ENCODE measurements at places on chromosomes 1 and 21. TPM values are rescaled to one million over a fixed set of nuclear protein-coding genes. Genes with fewer than 3 reads are reported as not detected.

The FRRS1 gene
- total RNA-seq = 9.5 TPM

DNA sequence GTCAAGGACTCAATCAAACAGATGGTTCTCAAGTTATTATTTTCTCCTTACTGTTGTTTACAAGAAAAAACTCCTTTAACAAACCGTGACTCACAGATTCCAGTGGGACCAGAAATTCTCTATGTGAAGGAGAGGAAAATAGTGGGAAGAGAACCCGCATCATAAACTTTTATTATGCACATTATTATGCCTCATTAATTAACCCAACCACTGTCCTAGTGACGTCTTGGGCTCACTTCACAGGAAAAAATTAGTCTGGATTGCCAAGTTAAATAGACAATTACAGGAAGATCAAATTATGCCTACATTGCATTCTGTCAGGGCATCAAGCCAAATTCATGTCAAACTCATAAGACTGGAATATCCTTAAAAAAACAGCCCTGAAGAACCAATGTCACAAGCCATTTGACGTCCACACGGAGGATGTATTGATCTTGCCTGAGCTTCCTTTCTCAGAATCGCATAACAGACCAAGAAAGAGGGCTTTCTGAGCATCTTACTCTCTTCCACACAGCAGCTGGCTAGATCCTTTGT lies 347.8 kb downstream of the DUSP10 start:
- H3K4me3 ChIP-seq = no peak overlapping the region
- DNase-seq = no peak
- H3K27ac ChIP-seq = no peak overlapping the region
- no peaks in the 10 kb centered on the region for H3K36me3 ChIP-seq
- no peaks in the 10 kb centered on the region for H3K4me1 ChIP-seq

DNA sequence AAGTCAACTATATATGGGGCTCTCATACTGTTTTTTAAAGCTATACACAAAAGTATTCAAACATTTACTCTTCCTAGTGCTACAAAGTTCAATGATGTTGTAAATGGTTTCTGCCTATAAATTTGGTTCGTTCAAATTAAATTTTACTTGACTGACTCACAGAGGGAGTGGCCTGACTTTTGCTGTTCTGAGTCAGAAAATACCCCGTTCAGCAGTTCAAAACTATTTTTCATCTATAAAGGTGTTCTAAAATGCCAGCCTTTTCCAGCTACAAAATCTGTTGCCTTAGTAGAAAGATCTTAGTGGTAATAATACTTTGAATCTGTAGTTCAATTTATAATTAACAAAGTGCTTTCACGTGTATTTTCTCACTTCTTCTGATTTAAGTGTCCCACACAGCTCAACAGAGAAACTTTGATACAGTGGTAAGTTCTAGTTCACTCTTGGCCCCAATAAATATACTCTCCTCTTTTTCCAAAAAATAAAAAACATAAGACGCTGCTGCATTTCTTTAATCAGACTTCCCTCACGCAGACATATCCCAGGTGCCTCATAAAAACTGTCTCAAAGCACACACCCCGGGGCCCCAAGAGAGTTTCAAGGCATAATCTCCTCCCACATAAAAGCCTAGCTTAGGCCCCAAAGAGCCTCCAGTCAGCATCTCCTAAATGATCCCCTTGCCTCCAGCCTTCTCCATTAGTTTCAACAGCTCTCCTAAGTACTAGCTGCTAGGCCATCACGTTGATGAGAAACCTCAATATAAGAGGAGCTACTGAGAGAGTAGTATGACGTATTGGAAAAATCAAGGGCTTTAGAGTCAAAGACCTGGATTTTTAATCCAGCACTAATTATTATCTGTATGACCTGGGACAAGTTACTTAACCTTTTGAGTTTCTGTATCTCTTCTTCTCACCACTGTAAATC lies 3.2 kb downstream of the PTP4A2 start:
- no peaks in the 10 kb centered on the region for H3K36me3 ChIP-seq

The C1orf50 gene
- total RNA-seq = 3.3 TPM

GRCh38 chr1:67005068-67005467 lies 48.9 kb downstream of the SLC35D1 start:
- no peak overlapping the region for H3K27ac ChIP-seq
- H3K27me3 ChIP-seq = no peaks in the 10 kb centered on the region
- no peaks in the 10 kb centered on the region for H3K36me3 ChIP-seq
- no peak overlapping the region for H3K4me3 ChIP-seq
- DNase-seq = no peak

DNA sequence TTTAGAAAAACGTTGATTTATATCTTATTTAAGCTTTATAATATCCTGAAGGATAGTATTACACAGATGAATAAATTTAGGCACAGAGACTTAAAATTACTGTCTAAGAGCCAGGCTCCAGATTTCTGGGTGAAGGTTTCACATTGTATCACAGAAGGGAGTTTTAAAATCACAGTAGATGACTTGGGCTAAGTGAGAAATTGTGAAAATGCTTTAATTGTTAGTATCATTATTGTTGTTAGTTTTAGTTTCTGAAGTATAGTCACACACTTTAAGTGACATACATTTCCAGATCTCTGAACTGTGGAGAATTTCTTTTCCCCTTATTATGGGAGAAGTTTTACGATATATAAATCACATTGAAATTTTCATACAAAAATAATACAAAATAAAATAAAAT lies 83.5 kb downstream of the NDUFS5 start:
- H3K27ac ChIP-seq = no peak overlapping the region
- H3K4me1 ChIP-seq = peaks cover 21% of the 10 kb centered on the region
- H3K27me3 ChIP-seq = no peaks in the 10 kb centered on the region
- no peaks in the 10 kb centered on the region for H3K36me3 ChIP-seq
- no peak for DNase-seq

DNA sequence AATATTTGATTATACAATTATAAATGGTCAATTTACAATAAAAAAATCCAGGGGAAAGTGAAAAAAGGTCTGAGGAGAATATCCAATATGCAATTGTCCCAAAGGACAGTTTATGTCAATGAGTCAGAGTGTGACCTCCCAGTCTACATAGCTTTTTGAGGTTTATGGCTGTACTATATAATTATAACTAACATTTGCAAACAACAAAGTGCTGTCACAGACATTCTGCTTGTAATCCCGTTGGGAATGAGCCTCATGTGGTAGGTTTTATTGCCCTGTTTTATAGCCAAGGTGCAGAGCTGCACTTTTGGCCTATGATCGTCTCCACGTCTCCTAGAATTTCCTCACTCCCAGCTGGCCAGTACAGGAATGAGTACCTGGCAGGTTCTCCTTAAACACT lies 103.8 kb downstream of the ADSS2 start:
- no peaks in the 10 kb centered on the region for H3K4me1 ChIP-seq
- H3K36me3 ChIP-seq = no peaks in the 10 kb centered on the region
- peak; percentile 47 for DNase-seq
- no peak overlapping the region for H3K4me3 ChIP-seq
- peak overlapping the region; percentile 18 for H3K27ac ChIP-seq

- no peak overlapping the region for H3K4me3 ChIP-seq
- no peaks in the 10 kb centered on the region for H3K36me3 ChIP-seq
- no peaks in the 10 kb centered on the region for H3K27me3 ChIP-seq
- H3K27ac ChIP-seq = peak overlapping the region; percentile 87
Observed at GRCh38 chr1:9233241-9233941, 1.2 kb upstream of the H6PD start.

The S100B gene
- total RNA-seq = 0.91 TPM

The KRTAP21-3 gene
- total RNA-seq = not detected

GRCh38 chr1:210366767-210367166 lies 38.1 kb downstream of the HHAT start:
- no peaks in the 10 kb centered on the region for H3K4me1 ChIP-seq
- H3K27ac ChIP-seq = no peak overlapping the region
- DNase-seq = peak; percentile 28
- H3K4me3 ChIP-seq = no peak overlapping the region

- H3K27me3 ChIP-seq = no peaks in the 10 kb centered on the region
- no peak overlapping the region for H3K27ac ChIP-seq
- H3K4me3 ChIP-seq = no peak overlapping the region
- DNase-seq = no peak
- no peaks in the 10 kb centered on the region for H3K4me1 ChIP-seq
Observed at GRCh38 chr1:64010316-64010715, 193.1 kb upstream of the UBE2U start.

The ATP5PO gene
- total RNA-seq = 143 TPM

DNA sequence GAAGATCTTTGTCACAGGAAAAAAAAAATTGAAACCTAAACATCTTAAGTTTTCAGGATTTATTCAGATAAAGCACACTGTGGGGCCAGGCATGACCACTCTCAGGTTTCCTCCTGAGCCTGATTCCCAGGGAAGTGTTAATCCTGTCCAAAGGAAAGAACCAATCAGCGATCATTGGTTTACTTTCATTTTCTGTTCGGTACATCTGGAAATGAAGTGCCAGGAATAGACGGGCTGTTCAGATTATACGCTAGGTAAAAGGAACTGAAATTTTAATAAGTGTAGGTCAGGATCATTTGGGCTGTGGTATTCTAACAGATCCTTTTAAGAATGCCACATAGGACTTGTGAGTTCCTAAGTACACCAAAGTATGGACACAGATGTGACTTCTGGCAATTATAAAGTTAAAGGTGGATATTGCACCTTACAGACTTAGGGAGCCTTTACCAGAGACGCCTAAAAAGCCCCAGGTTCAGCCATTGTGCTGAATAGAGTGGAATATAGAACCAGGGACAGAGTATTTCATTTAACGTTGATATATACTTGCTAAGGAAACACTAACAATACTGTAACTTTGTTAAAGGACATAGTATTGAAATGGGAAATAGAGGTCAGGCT lies 9.3 kb upstream of the CACYBP start:
- DNase-seq = peak; percentile 32
- no peaks in the 10 kb centered on the region for H3K36me3 ChIP-seq
- peak overlapping the region; percentile 86 for H3K27ac ChIP-seq
- no peaks in the 10 kb centered on the region for H3K4me1 ChIP-seq
- peak overlapping the region; percentile 38 for H3K4me3 ChIP-seq

The KANK4 gene
- 6.8 TPM for total RNA-seq

- no peaks in the 10 kb centered on the region for H3K36me3 ChIP-seq
- no peak for DNase-seq
- H3K27ac ChIP-seq = peak overlapping the region; percentile 38
- H3K27me3 ChIP-seq = peaks cover 16% of the 10 kb centered on the region
- H3K4me1 ChIP-seq = peaks cover 9% of the 10 kb centered on the region
Observed at GRCh38 chr1:47709872-47710231, 272.0 kb downstream of the FOXD2 start.

The ICOSLG gene
- 3.4 TPM for total RNA-seq

DNA sequence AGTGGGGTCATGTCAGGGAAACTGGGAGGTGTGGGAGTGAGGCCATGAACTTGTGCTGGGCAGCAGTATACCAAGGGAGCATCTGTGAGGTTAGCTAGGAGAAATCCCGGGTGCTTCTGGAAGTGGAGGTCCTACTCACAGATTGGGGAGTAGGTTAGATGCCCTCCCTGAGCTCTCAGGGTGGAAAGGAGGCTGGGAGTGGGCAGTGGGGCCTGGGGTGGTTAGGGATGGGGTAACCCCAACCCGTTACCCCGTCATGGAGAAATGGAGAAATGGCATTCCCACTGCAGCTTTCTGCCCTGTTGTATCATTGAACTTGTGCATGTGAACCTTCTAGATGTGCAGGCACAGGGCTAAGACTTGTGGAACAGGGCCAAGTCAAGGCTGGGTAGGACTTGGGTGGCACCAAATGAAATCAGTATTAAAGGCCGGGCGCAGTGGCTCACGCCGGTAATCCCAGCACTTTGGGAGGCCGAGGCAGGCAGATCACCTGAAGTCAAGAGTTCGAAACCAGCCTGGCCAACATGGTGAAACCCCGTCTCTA lies 27.2 kb downstream of the EXOC8 start:
- H3K27ac ChIP-seq = no peak overlapping the region
- H3K27me3 ChIP-seq = no peaks in the 10 kb centered on the region
- DNase-seq = no peak
- H3K36me3 ChIP-seq = no peaks in the 10 kb centered on the region
- H3K4me3 ChIP-seq = no peak overlapping the region
- H3K4me1 ChIP-seq = no peaks in the 10 kb centered on the region

- H3K27ac ChIP-seq = no peak overlapping the region
- H3K4me1 ChIP-seq = no peaks in the 10 kb centered on the region
- no peak for DNase-seq
Observed at GRCh38 chr1:58724483-58724882, 24.6 kb upstream of the MYSM1 start.

- DNase-seq = no peak
- H3K36me3 ChIP-seq = no peaks in the 10 kb centered on the region
- H3K4me1 ChIP-seq = no peaks in the 10 kb centered on the region
- no peaks in the 10 kb centered on the region for H3K27me3 ChIP-seq
- no peak overlapping the region for H3K4me3 ChIP-seq
Observed at GRCh38 chr21:20010691-20011200, 987.5 kb upstream of the NCAM2 start.

DNA sequence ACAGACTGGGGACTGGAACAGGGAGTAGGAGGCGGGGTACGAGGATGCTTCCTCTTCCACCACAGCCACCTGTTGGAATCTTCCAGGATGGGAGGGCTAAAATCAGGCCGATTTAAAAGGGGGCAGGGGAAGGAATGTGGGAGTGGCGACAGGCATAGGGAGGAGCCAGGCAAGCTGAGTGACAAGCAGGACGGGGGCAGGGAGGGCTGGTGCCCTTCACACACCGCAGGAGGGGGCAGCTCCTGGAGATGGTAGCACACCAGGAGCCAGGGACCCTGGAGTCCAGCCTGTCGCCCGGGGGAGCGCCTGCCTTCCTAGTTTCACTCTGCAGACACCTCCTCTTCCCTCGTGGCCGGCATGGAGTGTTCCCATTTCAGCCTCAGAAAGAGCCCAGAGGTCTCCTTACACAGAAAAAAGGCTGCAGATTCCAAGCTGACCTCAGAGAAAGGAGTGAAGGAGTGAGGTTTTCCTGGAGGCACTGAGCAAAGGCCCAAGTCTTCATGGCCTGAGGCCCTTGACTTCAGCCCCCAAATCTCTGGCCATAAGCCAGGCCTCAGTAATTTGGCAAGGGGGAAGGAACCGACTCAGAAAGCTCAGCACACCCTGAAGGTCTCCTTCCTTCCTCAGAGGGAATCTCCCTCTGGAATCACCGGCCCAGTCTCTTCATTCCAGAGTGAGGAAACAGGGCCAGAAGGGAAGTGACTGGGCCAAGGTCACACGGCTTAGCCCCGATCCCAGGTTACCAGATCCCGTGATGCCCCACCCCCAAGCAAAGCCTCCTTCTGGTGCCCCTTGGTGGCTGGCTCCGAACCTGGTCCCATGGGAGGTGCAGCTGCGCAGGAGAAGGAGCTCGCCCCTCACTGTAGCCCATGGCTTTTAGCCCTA lies 8.1 kb downstream of the BLACAT1 start:
- no peak overlapping the region for H3K27ac ChIP-seq
- H3K36me3 ChIP-seq = no peaks in the 10 kb centered on the region
- H3K27me3 ChIP-seq = peaks cover 6% of the 10 kb centered on the region
- no peak for DNase-seq
- no peaks in the 10 kb centered on the region for H3K4me1 ChIP-seq
- no peak overlapping the region for H3K4me3 ChIP-seq
